Cardiac muscle cell (in vitro differentiated cells and primary cell): ENCODE measurements at places on chromosomes 16 and 17.

GRCh38 chr16:81607805-81608522, 163.4 kb downstream of the CMIP start:
- DNase-seq, result no peak
- no peak overlapping the region for H3K27ac ChIP-seq
- peaks cover 7% of the 10 kb centered on the region for H3K36me3 ChIP-seq
- H3K27me3 ChIP-seq, result no peaks in the 10 kb centered on the region

DNA sequence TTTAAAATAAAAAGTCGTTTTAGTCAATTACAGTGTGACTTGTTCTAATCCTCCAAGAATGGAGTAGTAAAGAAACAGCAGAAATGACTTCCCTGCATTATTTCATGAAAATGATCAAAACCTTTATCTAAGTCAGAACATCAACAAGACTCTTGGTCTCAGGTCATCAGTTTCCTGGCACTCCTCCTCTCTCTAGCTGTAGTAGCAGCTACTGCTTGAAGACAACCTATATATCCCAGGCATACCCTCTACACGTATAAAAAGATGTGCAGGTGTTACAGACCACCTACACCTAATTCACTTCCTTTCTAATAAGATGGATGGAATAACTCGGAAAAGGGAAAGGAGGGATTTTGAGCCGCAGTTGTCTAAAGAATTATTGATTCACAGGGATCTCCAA, 1.6 kb upstream of the FBF1 start:
- H3K27ac ChIP-seq, result no peak overlapping the region
- no peak for DNase-seq
- H3K27me3 ChIP-seq, result no peaks in the 10 kb centered on the region
- peaks cover 3% of the 10 kb centered on the region for H3K4me1 ChIP-seq
- no peak overlapping the region for H3K4me3 ChIP-seq

DNA sequence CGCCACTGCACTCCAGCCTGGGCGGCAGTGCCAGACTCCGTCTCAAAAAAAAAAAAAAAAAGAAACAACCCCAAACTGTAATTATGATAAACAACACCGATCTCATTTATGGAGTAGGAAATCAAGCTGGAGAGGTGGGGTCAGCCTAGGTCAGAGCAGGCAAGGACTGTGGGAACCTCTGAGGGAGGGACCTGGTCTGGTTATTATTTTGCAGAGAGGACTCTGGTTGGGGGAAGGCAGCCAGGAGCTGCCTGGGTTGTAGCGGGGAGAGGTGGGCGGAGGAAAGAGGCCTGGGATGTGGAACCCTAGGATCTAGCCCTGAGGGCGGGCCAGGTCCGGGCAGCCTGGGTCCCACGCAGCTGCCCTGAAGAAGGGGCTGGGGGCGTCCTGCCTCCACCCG, 10.9 kb upstream of the HS3ST6 start:
- no peak overlapping the region for H3K27ac ChIP-seq
- peak; percentile 44 for DNase-seq
- H3K4me3 ChIP-seq, result peak overlapping the region; percentile 40

DNA sequence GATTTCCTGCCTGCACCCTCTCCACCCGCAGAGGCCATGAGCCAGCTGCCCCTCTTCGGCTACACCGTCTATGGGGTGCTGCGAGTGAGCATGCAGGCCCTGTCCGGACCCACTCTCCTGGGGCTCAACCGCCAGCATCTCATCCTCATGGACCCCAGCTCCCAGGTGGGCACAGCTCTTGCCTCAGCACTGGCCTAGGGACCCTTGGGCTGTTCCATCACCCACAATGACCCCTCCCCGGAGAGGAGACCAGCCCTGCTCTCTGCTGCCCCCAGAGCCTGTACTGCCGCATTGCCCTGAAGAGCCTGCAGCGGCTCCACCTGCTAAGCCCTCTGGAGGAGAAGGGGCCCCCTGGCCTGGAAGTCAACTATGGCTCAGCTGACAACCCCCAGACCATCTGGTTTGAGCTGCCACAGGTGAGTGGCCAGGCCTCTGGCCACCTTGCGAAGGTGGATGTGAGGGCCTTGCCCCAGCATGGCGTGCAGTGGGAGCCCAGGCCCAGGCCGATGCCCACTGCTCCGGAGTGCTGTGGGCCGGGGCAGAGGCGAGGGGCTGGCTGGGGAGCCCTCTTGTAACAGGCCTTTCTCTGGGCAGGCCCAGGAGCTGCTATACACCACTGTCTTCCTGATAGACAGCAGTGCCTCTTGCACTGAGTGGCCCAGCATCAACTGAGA, 7.3 kb upstream of the SMIM5 start:
- no peak overlapping the region for H3K4me3 ChIP-seq
- H3K27me3 ChIP-seq, result no peaks in the 10 kb centered on the region
- H3K4me1 ChIP-seq, result peaks cover 5% of the 10 kb centered on the region
- DNase-seq, result peak; percentile 17
- H3K36me3 ChIP-seq, result no peaks in the 10 kb centered on the region
- peak overlapping the region; percentile 28 for H3K27ac ChIP-seq

GRCh38 chr17:7014995-7015958, 2.9 kb downstream of the RNASEK start:
- H3K27ac ChIP-seq, result peak overlapping the region; percentile 99
- H3K4me1 ChIP-seq, result peaks cover 19% of the 10 kb centered on the region
- H3K27me3 ChIP-seq, result no peaks in the 10 kb centered on the region
- peak overlapping the region; percentile 82 for H3K4me3 ChIP-seq
- DNase-seq, result no peak
- H3K36me3 ChIP-seq, result no peaks in the 10 kb centered on the region
